ENCODE measurements at places on chromosomes 12 and 14. TPM values are rescaled to one million over a fixed set of nuclear protein-coding genes. Genes with fewer than 3 reads are reported as not detected.

The TRPV4 gene
- total RNA-seq, result 1.8 TPM

DNA sequence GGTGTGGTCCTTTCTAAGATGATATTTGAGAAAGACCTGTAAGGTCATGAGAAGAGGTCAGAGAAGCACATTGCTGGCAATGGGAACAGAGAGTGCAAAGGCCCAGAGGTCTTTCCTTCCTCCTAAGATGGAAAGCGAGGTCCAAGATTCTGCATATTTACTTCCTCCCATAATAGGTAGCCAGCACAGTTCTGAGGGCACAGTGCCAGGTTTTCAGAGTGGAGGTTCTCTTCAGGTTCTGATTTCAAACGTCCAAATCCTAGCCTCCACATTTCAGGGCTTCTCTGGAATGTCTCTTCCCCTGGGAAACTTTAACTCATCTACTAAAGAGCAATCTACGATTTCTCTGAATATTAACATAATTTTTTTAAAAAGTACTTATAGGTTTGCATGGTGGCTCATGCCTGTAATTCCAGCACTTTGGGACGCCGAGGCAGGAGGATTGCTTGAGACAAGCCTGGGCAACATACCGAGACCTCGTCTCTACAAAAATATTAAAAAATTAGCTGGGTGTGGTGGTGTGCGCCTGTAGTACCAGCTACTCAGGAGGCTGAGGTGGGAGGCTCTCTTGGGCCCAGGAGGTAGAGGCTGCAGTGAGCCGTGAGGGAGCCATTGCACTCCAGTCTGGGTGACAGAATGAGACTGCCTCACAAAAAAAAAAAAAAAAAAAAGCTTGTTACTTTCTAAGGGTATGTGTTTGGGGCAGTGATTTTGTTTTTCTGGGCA lies 526 bp upstream of the MRPL42 start:
- DNase-seq, result no peak

GRCh38 chr14:88551094-88551870 lies 3.5 kb downstream of the PTPN21 start:
- peak; percentile 82 for DNase-seq

DNA sequence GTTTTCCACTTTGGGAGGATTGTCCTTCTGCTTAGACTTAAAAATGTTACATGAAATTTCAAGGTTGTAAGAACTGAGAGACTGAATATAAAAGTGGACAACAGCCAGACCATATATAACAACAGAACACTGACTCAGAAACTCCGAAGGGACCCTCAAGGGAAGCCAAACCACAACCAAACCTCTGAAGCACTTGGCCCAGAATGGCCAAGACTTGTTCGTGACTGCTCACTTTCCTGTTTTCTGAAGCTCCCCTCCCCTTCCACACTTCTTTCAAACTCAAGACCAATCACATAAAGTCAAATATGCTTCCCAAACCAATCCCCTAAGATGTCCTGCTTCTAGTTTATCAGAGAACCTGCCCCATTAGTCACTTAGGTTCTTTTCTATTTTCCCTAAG lies 13.7 kb downstream of the OR6J1 start:
- no peak for DNase-seq

The CCDC177 gene
- total RNA-seq, result not detected

DNA sequence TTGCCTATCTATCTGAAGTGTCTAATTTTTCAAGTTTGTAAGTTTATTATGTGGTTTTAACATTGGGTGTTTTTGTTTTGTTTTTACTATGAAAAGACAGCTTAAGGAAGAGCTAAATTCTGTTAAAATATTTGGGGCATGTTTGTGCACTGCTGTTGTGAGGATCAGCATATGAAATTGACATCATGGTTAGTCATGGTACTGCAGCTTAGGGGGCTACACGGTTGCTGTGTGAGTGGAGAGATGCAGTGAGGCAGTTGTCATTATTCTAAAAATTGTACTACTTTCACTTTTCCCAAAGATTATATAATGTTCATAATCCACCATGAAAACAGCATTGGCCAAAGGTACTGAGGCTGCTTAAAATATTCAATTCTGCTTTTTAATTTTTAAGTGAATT lies 49.0 kb downstream of the ZC3H14 start:
- no peak for DNase-seq

The COPZ1 gene
- total RNA-seq, result 146 TPM

DNA sequence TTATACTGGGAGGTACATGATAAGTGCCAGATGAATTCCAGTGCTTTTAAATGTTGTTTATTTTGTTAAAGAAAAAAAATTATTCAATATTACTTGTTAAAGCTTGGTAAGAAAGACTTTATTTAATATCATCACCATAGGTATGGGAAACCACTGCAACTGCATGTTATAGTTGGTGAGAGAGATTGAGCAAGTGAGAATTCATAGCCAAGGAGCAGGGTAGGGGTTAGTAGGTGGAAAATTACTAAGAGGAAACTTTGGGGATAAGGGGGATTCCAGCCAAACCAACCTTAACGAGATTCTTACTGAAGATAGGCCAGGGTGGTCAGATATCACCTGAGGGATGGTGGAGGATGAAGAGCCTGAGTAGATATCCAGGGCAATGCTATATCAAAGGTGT lies 38.4 kb downstream of the SLC16A7 start:
- DNase-seq, result no peak

The P2RX2 gene
- total RNA-seq, result not detected

- no peak for DNase-seq
These were observed 12.8 kb downstream of the DIP2B start for GRCh38 chr12:50517421-50518048.

DNA sequence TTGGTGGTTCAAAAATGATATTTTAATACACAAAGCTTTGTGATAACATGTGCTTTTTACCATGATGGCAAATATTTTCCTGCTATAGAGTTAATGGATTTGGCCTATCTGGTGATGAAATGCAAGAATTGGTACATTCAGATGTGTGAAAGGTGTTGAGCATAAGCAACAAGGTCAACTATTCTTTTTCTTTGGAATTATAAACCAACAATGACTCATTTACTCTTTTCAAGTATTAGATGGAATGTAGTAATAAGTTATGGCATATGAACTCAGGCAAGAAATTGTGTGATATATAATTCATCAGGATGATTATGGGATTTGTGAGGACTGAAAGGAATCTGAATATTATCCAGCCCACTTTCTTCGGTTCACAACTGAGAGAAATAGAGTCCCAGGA lies 471.4 kb downstream of the ETNK1 start:
- no peak for DNase-seq

Measured in heart left ventricle (tissue), 16 donors.